Pulmonary artery endothelial cell (primary cell): ENCODE measurements at places on chromosomes 5 and 9. TPM values are rescaled to one million over a fixed set of nuclear protein-coding genes. Genes with fewer than 3 reads are reported as not detected.
A peak's percentile ranks its signal among the peaks of the same experiment; 100 is the strongest.

GMCL2 gene
- total RNA-seq = not detected in 2 replicates

BTNL3 gene
- total RNA-seq = not detected in 2 replicates

ENHO gene
- total RNA-seq = 0.07 TPM in 1 of 2 replicates, not detected in the other

RNF14 gene
- 77.1 and 102 TPM in 2 replicates for total RNA-seq

GHR gene
- 0.67 and 1.1 TPM in 2 replicates for total RNA-seq

GRCh38 chr5:107389775-107390148 is 281.0 kb downstream of the EFNA5 start:
- DNase-seq = peak; percentile 7

DNA sequence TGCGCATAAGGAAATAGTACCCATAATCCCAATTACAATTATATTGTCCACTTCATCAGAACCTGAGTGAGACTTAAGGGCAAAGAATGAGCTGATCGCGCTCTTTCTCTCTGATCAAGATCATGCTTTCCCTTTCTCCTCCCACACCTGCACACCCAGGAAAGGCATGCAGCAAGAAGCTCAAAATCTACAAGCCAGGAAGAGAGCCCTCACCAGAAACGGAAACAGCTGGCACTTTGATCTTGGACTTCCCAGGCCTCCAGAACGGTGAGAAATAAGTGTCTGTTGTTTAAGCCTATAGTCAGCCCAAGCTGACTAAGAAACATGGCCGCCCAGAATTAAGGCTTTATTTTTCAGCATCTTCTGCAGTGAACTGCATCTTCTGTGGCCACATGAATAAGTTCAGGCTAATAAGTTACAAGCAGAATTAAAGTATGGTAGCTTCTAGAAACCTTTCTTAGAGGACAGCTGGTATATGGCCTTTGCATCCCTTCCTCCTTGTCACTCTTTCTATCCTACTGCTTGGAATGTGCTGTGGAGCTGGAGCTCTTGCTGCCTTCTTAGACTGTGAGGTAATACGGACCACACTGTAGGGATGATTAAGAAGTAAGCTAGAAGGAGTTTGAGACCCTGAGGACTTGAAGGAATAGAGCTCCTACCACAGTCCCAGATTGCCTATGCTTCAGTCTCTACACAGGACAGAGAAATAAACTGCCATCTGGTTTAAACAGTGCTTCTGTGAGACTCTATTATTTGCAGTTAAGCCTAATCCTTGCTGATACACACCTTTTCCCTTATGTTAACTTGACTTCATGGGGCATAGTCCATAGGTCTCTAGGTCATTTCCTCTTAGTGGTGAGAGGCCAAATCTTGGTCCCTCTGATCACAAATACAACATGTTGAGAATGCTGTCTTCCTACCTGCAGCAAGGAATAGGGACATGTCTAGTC is 17.2 kb downstream of the OR2S2 start:
- no peak for DNase-seq

- DNase-seq = no peak
These were observed 16.5 kb upstream of the CXXC5 start for GRCh38 chr5:139631520-139632165.

GRCh38 chr5:172765766-172766286 is 5.2 kb downstream of the DUSP1 start:
- DNase-seq = no peak

DNA sequence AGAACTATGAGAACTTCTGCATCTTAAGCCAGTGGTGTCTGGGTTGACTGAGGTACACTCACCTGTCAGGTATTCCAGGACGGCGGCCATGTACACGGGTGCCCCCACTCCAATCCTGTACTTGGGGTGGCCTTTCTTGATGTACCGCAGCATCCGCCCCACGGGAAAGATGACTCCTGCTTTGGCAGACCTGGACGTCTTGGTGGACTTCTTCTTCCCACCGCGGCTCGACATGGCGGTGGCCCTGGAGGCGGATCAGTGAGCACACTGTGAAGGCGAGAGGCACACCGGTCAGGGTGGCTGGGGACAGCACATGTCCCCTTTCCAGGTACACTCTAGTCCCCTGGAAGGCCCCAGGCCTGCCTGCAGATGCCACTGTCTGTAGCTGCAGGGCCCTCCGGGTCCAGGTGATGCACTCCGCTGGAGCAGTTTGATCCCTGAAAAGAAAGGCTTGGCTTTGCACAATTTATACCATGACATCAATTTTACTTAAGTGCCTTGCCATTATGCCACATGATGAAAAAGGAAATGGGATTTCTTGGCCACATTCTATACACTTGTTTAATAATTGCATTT is 10.1 kb downstream of the MACROH2A1 start:
- DNase-seq = no peak

GRCh38 chr5:137791387-137791786 is 37.2 kb upstream of the HNRNPA0 start:
- DNase-seq = no peak

DNA sequence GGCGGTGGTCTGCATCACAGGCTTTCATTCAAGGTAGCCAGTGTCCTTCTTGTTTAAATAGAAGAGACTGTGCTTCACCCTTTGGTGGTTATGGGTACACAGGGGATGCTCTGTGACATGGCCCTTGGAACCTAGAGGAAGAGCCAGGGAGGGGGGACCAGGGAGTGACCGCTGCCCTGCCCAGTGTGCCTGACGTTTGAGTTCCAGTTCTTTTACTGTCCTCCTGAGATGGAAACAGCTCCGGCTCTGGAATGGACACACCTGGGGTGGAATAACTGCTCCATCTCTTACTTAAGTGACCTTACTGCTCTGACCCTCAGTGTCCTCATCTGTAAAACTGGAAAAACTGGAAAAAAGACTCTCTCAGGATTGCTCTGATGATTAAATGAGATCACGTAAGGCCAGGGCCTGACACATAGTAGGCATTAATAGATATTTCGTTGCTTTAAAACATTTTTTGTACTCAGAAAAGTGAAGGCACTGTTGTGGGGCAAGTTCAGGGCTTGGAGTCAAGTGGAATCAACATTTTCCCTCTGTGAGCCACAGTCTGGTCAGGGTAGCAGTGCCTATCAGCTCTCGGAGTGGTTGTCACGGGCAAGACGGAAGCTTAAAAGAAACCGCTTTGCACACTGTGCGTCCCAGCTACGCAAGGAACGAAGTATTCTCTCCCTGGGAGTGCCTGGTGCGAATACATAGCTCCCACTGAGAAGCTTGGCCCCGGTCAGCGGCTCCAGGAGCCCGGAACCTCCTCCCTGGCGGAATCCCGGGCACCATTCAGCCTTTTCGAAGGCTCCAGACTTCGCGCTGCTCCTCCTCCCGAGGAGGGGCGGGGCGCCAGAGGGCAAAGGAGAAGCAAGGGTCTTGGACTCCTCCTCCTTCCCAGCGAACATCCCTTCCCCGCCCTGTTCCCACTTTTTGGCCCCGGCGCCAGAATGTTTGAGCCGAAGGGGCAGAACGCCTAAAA is 5.8 kb downstream of the POU4F3 start:
- no peak for DNase-seq

- no peak for DNase-seq
These were observed 27.7 kb downstream of the WDR36 start for GRCh38 chr5:111119856-111120255.

DNA sequence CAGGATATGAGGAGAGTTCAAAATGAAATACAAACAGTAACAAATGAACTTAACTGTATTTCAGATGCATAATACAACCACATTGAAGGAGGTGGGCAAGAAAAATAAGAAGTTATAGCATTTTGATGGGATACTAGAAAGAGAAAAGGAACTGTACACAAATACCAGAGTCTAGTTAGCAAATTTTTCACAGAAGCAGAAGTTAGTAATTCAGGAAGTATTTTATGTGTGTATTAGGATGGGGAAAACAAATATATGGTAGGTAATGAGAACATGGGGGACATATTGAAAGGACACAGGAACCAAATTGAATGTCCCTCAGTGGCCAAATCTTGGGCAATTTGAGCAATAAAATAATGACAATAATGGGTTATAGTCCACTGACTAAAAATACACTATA is 18.4 kb downstream of the GM2A start:
- DNase-seq = no peak

- DNase-seq = peak; percentile 47
These were observed 106.6 kb upstream of the TBCA start for GRCh38 chr5:77882670-77883257.

DNA sequence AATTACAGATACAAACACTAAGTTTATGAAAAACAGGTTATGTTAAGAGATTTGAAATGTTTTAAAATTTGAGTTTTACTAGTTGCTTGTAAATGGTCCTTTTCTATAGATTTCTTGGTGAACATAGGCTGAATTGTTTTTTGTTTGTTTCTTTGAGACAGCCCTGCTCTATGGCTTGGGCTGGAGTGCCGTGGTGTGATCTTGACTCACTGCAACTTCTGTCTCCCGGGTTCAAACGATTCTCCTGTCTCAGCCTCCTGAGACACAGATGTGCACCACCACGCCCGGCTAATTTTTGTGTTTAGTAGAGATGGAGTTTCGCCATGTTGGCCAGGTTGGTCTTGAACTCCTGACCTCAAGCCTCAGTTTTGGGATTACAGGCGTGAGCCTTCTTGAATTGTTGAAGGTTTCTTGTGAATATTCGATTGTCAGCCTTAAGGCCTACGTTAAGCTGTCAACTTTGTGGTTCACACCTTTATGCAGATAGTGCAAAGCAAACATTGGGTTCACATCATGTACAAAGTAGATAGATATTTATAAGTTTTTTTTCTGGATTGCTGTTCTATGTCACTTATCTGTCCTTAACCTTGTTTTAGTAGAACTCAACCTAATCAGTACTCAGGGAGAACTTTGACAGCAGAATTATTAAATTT is 26.2 kb downstream of the UHRF2 start:
- DNase-seq = no peak

DNA sequence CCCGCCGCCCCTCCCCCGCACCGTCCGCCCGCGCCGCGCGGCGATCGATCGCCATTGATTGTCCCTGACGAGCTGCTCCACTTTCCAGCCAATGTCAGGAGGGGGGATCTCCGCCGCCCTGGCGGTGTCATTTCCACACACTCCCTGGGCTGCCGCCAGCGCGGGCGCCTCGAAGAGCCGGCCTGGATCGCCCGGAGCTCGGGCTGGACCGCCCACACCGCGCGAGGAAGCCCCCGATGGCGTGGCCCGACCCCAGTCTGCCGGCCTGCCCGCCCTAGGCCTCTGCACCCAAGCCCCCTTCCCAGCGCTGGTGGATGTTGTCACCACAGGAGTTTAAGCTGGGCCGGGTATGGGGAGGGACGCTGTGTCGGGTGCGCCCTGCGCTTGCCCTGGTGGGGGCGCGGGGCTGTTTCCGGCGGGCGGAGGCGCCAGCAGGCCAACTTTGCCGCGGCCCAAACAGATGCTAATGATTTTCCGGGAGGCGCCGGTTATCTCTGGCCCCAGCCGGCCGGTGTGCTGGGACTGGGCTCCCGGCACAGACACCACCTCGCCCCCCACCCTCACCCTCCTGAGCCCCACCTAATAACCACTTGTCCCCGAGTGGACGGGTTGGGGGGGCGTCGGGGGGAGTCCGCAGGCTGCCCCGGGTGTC is 10.6 kb upstream of the CXXC5 start:
- DNase-seq = no peak

- DNase-seq = no peak
These were observed 171.6 kb downstream of the ADAMTS12 start for GRCh38 chr5:33720176-33720575.

DNA sequence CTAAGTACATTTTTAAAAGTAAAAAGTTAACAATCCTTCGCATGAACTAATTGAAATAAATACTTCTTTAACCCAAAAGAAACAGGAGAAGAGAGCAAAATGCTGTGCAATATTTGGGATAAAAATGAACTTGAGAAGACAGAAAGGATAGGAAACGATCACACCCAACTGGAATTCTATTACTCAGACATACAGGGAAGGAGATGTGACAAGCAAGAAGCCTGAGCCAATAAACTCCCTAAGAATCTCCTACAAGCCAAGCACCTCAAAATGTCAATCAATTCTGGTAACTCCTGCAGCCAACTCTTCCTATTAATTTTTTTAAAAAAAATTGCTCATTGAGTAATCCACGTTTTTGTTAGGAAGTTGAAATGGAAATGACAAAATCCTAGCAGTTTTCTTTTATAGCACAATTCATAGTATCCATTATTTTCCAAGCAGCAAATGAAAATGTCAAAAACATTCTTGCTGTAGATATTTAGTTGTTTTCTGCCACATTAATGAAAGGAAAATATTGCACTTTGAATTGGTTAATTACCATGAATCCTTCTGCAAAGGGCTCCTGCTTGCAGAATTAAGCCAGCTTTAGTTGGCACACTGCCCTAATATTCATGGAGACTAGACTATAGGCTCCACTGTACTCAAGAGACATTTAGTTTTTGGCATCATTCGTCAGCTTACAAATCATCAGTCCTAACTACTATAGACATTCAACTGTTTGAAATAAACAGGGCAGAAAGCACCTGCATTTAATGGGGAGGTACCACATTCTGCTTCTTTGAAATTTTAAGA is 89.0 kb downstream of the RFX3 start:
- no peak for DNase-seq

DNA sequence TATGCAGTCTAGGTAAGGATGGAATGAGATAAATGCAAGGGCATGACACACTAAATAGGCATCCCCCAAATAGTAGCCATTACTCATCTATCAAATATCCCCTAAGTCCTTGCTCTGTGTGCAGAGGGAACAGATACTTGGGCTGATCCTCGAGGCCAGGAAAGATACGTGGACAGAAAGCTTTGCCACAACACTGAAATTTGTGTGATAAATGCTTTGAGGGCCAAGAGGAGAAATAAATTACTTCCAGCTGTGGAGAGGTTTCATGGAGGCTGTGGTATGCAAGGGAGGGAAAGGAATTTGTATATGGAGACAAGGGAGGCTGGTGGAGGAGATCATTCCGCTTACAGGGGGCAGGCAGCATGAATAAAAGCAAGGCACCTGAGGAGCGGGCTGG is 18.5 kb downstream of the ATOX1 start:
- DNase-seq = no peak

DNA sequence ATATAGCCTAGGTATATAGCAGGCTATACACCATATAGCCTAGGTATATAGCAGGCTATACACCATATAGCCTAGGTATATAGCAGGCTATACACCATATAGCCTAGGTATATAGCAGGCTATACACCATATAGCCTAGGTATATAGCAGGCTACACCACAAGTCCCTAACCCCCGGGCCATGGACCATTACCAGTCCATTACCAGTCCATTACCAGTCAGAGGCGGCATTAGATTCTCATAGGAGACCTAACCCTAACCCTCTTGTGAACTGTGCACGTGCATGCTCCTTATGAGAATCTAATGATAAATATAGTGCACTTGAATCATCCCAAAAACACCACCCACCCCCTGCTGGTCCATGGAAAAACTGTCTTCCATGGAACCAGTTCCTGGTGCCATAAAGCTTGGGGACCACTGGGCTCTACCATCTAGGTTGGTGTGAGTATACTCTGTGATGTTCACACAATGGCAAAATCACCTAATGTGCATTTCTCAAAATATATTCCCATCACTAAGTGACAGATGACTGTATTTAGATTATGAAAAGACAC is 4.7 kb downstream of the PLIN2 start:
- DNase-seq = no peak

DNA sequence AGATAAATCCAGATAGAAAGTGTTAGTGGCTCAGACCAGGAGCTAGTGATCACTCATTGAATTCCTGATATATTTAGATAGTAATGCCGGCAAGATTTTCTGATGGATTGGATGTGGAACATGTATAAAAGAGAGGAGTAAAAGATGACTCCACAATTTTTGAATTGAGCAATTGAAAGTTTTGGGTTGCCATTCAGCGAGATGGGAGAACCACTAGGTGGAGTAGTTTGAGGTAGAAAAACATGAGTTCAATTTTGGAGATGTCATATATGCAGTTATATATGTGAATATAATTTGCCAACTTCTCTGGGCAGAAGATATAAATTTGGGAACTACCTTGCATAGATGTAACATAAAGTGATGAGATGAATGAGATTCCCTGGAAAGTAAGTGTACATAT is 502.5 kb upstream of the SEMA6A start:
- DNase-seq = no peak
